NCI-H1930 (cell line): ENCODE measurements at places on chromosomes 4 and X.

DNA sequence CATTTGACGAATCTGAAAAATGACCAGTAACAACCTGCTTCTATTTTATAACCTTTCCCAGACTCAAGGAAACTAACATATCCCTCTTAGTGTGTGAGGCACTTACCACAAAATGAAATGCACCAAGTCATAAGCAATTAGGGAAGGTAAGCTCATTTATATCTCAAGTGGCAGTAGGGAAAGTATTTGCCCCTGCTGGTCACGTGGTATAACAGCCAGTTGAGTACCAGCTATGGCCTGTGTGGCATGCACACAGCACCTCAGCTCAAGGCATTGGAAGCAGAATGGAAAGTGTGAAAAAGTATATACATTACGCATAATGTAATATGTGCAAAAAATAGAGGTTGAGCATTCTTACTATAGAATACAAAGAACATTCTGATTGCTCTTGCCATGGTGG, 178.3 kb upstream of the GYPA start:
- DNase-seq: no peak

DNA sequence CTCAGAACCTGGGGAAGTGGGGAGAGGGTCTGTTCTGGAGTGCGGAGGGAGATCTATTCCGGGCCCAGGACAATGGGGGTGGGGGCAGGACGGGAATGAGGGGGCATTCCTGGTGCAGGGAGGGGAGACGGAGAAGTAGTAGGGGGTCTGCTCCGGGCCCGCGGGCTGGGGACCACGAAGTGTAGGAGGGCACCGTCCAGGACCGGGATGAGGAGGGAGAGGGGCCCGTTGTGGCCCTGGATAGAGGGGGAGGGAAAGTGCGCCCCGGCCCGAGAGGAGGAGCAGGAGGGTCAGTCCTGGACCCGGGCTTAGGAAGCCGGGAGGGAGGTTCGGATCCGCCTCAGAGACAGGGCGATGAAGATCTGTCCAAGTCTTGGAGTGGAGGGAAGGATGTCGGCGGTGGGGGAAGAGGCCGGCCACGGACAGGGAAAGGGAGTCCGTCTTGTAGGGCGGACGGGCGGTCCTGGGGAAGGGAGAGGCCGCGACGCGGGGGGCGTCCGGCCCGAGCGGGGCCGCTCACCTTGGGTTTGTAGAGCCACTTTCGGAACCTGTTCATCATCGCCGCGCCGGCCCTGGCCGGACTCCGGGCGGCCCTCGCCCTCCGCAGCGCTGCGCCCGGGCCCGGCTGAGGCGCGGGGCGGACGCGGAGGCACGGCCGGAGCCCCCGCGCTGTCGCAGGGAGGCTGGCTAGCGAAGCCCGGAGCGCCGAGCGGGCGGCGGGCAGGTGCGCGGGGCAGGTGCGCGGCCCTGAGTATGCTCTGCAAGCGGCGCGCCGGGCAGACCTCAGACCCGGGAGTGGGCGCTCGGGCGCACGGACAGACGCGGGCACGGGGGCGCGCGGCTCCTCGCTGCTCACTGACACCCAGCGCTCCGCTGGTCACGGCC, at the start of gene ZFYVE28:
Gene ZFYVE28, minus strand, starts transcription at position 881 of the 885 bp plus-strand sequence. Its CDS starts 322 bp downstream, at position 559.
- no peak for DNase-seq

DNA sequence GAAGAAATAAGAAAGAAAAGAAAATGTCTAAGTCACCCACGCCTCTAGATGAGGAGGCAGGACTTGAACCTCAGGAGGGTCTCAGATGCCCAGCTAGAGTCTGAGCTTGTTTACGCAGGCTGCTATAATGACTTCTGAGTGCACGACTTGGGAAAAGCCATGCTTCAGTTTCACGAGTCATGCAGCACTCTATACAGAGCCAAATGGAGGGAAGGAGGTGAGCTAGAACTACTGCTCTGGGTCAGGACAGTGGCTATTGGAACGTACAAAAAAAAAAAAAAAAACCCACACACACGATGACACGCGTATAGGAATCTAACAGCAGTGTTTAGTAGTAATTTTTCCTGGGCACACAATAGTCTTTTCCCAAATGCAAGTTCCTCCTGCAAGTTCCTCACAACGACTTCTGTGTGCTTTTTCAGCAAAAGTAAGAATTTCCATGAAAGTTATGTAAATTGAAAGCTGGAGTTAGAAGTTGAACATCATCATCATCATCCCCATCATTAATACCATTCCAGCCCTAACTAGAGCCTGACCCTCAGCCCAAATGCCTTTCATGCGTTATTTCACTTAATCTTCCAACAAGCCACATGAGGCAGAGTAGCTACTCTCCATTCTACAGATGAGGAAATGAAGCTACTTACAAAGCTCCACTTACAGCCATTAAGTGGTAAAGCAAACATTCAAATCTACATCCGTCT, 36.6 kb downstream of the IRF2 start:
- DNase-seq: no peak

DNA sequence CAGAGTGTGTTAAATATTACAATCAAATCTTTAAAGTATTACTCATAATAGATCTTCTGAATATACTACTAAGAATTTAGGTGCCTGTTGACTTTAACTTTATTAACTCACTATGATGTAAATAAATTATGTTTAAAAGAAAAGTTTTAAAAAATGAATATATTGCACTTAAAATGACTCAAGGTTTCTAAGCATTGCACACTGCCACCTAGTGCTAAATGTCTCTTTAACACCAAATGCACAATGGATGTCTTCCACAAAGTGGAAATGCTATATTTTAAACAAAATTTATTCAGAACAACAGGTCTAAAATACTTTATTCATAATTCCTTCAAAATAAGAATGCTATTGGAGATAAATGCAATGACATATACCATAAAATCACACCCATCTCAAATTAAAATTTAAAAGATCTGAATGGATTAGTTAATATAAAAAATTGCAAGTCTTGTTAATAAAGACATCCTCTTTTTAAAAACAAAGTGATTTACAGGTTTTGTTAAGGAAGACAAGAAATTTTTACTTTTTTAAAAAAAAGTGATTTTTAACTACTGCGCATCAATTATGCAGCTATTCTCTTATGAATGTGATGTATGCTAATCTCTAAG, 5.5 kb downstream of the INPP4B start:
- DNase-seq: no peak

GRCh38 chr4:158940271-158940670, 162.6 kb upstream of the RAPGEF2 start:
- no peak for DNase-seq

DNA sequence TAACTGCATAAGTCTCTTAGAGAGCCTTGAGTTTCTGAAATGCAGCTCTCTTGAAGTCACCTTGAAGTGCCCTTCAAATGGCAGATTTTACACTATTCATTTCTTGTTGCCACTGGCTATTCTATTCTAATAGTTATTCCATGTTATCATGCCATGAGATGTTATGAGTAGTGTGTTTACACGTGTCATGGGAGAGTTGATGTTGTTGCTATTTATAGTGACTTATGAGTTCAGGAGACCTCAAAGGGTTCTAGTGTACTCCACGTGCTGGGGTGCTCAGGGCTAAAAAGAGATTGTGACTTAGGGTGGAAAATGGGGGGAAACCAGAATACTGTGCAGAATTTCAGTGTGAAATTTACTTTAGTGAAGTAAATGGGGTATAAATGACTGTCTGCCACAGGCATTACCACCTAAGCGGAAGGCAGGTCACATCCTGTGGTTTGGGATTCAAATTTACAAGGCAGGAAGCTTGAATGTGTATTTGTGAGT, 77.1 kb upstream of the SLC4A4 start:
- no peak for DNase-seq

- no peak for DNase-seq
These were observed 18.3 kb upstream of the RPS6KA3 start for GRCh38 chrX:20284992-20285391.

DNA sequence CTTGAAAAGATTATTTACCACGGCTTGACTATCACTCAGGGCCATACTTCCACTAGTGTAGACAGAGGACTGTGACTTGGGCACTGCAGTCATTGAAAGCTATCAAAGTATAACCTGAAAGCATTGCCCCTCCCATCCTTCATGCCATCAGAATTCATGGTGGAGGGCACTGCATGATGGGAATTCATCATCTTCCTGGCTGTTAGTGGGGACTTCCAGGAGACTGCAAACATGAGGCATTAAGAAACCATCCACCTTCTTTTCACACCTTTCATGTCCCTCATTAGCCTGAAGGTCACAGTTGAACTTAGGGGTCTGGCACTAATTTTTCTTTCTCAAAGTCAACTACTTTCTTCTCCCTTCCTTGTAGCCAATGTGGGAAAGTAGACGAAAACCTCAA, 25.8 kb downstream of the VSIG4 start:
- DNase-seq: no peak

DNA sequence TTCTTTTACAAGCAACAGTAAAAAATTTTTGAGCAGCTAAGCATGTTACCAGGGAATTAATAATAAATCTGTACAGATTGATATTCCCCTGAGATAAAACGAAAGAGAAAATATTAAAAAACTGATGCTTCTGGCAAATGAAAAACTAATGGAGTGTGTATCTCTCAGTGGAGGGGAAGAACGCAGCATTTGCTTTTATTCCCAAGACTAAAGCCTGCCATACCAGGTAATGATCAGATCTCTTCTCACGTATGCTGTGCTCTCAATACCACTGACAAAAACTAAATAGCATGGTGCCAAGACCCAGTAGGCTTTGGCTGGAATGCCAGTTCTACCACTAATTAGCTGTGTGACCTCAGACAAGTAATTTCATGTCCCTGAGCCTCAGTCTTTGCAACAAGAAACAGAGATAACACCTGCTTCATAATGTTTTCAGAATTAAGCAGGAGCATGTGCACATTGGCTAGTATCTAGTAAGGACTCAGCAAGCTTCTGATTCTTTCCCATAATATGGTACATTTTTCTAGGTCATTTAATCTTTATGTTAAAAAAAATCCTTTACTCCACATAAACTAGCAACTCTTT, 179.6 kb downstream of the CENPC start:
- no peak for DNase-seq

GRCh38 chrX:109695637-109696036, 37.4 kb downstream of the ACSL4 start:
- DNase-seq: no peak

GRCh38 chrX:129360175-129360574, 163.1 kb downstream of the SMARCA1 start:
- peak; percentile 0 for DNase-seq

DNA sequence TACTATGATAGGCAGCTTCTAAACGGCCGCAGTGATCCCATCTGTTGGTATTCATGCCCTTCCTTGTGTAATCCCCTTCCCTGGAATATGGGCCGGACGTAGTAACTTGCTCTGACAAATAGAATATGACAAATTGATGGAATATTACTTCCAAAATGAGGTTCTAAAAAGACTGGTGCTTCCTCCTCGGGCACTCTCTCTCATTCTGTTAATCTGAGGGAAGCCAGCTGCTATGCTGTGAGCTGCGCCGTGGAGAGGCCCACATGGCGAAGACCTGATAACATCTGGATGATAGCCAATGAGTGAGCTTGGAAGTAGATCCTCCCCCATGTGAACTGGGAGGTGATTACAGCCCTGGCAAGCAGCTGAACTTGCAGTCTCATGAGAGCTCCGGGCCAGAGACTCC, 27.2 kb upstream of the SLC25A4 start:
- no peak for DNase-seq

- DNase-seq: no peak
These were observed 85.2 kb upstream of the GPR34 start for GRCh38 chrX:41603596-41603995.

- no peak for DNase-seq
These were observed 730 bp downstream of the MANBA start for GRCh38 chr4:102759831-102760644.

- no peak for DNase-seq
These were observed 822 bp upstream of the PFKFB1 start for GRCh38 chrX:54994668-54995351.

DNA sequence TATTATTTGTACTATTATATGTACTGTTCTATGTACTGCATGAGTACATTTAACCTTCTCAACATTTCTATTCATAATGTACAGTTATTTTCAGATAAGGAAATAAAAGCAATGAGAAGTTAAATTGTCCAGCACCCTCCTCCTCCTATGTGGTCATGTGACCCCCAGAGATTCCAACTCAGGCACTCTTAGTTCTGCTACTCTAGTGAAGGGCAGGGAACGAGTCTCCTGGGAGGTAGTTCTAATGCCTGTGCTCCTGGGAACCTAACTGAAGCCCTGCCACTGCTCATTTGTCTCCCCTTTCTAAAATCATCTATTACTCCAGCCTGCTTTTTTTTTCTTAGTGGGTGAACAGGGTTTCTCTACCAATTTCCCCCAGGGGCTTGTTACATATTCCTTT, 105.9 kb upstream of the GPRIN3 start:
- DNase-seq: no peak

GRCh38 chrX:110215411-110215810, 102.5 kb downstream of the AMMECR1 start:
- DNase-seq: no peak

DNA sequence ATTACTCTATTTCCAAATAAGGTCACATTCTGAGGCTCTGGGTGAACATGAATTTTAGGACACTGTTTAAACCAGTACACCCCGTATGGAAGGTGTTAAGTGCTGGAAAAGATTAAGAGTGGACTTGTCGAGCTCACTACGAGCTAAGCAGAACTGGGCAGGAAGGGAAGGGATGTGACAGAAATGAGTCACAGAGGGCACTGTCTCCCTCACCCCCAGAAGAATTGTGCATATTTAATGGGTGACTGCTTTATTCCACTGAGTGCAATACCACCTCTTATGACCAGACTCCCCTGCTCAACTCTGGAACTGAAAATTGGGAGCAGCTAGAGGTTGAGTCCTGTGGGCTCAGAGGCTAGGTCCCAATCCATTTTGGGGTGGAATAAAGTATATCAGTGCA, 187.4 kb upstream of the RPS6KA3 start:
- DNase-seq: no peak

- no peak for DNase-seq
These were observed 38.2 kb downstream of the NLGN3 start for GRCh38 chrX:71182871-71183270.

- no peak for DNase-seq
These were observed 66.2 kb upstream of the SLC7A11 start for GRCh38 chr4:138308356-138308755.

DNA sequence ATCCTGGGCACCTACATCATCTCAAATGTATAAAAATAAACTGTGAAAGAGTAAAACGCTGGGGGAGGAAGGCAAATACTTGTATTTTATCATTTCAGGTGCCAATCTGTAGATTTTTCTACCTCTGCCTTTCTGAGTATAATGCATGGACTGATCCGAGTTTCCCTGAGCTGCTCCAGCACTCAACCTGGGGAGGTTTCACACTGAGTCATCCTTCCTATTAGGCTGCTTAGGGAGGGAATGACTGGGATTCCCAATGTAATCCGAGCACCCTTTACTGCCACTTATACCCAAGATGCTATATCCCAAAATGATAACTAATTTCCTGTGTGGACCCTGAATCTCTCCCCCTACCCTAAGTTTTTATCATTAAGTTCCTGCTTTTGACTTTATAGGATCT, 126.6 kb downstream of the HNRNPD start:
- DNase-seq: no peak

DNA sequence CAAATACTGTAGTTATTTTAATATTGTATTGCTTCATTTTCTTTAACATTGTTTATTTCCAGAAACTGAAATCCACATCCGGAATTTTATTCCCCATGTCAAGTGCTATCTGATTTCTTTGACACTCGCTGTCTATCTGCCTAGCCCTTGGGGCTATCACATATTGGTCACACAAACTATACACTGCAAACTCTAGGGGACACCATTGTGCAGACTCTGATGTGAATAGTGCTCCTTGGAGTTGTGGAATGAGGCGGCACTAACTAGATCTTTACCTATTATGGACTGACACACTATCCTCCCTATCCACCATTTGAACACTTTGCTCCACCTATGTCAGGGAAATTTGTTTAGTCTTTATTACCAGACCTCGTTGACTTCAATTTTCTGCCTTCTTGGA, 534.5 kb downstream of the GLUD2 start:
- DNase-seq: no peak
